Activated CD8-positive, alpha-beta memory T cell treated with anti-CD3 and anti-CD28 coated beads, Interleukin-2, amount 50 U/mL, for 4 hours (primary cell): ENCODE measurements at places on chromosomes 11 and 22.

DNA sequence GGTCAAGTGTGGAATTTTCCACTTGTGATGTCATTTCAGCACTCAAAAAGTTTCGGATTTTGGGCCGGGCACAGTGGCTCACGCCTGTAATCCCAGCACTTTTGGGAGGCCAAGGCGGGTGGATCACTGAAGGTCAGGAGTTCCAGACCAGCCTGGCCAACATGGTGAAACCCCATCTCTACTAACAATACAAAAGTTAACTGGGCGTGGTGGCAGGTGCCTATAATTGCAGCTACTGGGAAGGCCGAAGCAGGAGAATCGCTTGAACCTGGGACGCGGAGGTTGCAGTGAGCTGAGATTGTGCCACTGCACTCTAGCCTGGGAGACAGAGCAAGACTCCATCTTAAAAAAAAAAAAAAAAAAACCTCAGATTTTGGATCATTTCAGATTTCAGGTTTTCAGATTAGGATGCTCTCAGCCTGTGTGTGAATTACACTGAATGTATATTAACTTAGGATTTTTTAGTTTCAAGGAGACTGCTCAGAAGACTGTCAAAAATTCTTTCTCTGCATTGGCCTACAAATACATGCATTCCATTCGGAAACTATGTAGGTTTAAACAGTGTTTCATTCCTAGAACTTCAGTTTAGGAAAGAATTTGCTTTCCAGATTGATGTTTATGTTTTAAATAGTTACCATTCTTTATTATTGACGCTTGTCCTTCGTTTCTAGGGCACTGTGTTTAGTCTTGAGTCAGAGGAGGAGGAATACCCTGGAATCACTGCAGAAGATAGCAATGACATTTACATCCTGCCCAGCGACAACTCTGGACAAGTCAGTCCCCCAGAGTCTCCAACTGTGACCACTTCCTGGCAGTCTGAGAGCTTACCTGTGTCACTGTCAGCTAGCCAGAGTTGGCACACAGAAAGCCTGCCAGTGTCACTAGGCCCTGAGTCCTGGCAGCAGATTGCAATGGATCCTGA is 48.0 kb downstream of the BID start:
- DNase-seq = no peak

- DNase-seq = no peak
Observed at GRCh38 chr11:134664447-134665187, 252.6 kb upstream of the B3GAT1 start.

DNA sequence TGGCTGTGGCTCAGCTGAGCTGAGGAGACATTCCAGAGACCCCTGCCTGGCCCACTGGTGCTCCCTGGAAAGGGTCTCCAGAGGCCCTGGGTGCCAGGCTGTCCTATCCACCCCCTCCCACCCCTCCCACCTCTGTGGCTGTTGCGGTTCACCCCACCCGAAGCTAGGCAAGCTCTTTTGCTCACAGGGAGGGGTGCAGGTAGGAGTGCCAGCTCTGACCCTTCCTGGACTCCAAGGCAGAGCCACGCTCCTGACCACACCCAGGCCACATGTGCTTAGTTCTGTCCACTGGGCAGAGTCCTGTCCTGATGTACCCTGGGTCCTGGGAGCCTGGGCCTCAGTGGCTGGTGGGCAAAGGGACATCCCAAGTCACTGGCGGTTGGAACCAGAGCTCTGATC is 16.4 kb downstream of the IL17REL start:
- DNase-seq = no peak

GRCh38 chr11:112605093-112605666 is 344.5 kb upstream of the PLET1 start:
- no peak for DNase-seq

DNA sequence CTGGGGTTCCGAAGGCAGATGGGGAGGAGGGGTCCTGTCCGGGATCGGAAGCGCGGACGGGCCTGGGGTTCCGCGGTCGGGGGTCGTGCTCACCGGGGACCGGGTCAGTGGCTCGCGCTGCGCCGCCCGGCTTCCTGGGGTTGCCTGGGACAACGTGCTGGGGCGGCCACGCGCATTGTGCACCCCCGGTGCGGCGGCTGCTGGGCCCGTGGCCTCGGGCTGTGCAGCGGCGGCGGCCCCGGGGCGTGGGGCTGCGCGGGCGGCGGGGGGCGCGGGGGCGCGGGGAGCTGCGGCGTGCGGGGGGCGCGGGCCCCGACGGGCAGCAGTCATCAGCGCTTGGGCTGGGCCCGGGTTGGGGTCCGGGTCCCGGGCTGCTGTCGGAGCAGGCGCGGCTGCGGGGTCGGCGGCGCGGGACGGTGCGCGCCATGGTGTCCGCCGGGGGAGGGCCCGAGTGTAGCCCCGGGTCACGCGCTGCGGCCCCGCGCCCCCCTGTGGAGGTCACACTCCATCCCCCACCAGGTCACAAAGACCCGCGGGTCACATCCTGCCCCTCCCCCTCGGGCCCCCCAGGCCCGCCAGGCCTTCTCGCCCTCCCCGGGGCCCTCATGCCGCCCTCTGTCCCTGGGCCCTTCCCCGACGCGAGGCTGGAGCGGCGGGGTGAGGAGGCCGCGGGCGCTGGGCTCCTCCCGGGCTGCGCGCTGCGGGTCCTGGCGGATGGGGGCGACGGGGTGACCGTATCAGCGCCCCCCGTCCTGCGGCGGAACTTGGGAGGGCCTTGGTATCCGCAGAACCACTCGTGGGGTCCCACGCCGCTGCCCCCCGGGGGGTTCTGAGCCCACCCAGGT is at the start of gene TTLL8:
Gene TTLL8 (minus strand): TSS at position 238 of the 845 bp plus-strand sequence.
- DNase-seq = no peak

GRCh38 chr11:1853376-1854131 is 670 bp downstream of the LSP1 start:
- DNase-seq = no peak

- no peak for DNase-seq
Observed at GRCh38 chr11:1224111-1224490, 1.2 kb downstream of the MUC5B start.

- no peak for DNase-seq
Observed at GRCh38 chr22:24401931-24402367, 25.4 kb upstream of the ADORA2A start.

DNA sequence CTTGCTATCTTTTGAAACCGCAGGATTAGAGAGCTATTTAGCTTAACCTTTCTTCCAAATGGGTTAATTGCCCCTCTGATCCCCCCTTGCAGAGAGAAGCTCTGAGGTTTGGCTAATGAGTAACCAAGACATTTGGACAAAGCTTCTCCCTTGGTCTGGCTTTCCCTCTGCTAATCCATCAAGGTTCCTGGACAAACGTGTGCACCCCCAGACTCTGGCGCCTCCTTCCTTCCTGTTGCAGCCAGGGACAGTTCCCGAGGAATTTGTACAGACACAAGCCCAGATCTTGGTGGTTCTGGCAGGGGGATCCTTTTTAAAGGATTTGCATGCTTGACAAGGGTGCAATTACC is 1.6 kb downstream of the KIAA1671 start:
- DNase-seq = no peak

DNA sequence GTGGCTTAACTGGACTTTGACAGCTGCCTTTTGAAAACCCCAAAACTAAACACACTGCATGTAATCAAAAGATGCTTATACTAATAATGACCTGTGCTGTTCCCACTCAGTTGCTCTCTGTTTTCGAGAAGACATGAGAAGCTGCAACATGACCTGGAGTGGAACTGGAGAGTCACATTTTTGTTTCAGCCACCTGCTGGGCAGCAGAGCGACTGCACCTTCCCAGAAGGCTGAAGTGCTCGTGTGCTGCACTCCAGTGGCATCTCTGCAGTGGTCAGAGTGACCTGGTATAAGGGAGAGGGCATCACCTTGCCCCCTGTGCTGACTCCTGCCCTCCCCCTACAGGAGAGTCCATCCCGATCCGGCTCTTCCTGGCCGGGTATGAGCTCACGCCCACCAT is 8.6 kb downstream of the THYN1 start:
- no peak for DNase-seq

- DNase-seq = no peak
Observed at GRCh38 chr11:5303626-5304025, 1.9 kb upstream of the OR51B4 start.

DNA sequence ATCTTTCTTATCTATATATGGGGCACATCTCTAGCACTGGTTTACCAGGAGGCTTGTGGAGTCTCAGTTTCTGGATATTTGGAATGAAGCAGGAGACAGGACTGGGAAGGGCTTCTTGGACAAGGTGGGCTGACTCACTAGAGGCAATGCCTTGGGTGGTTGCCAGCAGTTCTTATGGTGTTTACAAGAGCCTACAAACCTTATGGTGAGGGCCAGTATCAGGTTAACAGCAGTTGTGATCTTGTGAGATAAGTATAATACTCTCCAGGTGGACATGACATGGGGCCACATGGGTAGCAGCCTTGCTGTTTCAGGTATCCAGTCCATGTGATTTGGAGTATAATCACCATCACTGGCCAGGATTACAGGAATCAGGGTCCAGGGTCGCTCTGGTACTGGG is 10.2 kb downstream of the FUT4 start:
- no peak for DNase-seq

GRCh38 chr11:127074151-127074761 is 73.7 kb upstream of the KIRREL3 start:
- no peak for DNase-seq
